Stimulated activated CD8-positive, alpha-beta memory T cell treated with anti-CD3 and anti-CD28 coated beads, Interleukin-4, amount 100 ng/mL, for 4 hours (primary cell): ENCODE measurements at places on chromosomes 2 and 18.

GRCh38 chr2:71505086-71505769, 51.9 kb downstream of the DYSF start:
- DNase-seq: no peak

- no peak for DNase-seq
Measured at GRCh38 chr2:20702563-20702962, 35.6 kb downstream of the GDF7 start.

DNA sequence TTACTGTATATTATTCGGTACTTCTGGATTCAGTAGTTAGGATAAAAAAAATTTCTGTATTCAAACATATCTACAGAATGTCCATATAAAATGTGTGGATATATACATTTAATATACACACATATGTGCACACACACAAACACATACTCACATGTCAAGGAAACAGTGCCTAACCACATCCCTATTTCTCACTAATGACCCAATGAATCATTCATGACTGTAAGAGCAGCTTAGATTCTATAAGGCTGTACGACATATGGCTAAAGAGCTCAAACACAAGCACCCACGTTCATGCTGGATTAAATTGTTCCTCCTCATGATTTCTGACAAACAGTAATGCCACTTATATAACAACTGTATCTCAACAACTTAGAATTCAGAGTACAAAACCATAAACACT, 457.3 kb downstream of the ADCYAP1 start:
- no peak for DNase-seq

DNA sequence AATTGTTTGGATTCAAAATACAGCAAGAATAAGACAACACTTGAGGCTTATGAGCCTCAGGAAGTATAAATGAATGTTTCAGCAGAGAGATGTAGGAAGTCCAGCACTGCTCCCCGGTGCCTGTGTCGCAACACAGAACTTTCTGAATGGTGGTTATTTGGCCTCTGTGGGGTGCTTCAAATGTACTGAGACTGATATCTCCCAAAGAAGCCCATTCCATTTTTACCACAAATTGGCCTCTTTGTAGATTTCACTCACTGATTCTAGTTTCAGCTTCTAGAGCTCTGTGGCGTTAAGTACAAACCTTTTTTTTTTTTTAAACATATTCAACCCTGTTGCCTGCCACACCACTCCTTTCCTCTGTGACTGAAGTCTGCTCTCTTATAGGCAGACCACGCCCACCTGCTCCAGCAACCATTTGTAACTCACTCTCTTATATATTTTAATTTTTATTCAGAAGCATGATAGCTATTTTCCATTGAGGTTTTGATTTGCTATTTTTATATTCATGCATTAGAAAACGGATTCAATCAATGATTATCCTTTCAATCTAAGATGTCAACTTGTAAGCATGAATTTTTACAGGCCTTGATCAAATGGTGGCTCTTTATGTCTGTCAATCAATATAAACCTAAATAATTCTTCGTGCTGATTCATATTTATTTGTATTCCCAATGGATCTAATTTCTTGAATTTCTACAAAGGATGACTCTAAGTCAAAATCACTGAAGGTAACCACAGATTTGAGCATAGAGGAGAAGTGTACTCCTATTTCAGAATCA, 277.1 kb upstream of the CCDC68 start:
- no peak for DNase-seq

DNA sequence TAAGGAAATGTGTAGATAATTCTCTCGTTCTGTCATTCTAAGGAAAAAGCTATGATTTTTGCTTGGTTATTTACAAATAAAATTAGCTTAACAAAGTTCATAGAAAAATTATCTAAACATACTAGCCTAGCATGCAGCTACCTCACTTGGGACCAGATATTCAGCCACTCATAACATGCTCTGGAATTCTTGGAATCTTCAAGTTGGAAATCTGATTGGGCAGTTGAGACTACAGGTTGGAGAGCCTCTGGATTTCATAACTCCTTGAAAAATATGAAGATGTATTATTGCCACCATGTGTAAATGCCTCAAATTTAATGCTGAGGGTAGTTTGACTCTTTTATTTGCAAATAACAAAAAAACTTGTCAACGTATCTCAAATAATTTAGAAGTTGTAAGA, 132.2 kb upstream of the GULP1 start:
- no peak for DNase-seq
